ENCODE measurements at places on chromosomes 12 and 14.
A peak's percentile ranks its signal among the peaks of the same experiment; 100 is the strongest.

DNA sequence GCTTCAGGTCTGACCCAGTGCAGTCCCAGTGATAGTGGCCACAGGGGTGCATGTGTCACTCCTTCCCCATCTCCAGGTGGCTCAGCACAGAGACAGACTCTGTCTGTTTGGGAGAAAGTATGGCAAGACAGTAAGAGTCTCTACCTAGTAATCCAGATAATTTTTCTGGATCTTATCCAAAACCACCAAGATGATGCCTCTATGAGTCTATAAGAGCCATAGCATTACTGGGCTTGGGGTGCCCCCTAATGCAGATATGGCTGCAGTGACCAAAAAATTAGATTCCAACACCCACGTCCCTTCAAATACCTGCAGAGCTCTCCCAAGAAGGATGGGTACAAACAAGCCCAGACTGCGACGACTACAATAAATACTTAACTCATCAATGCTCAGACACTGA lies 123.8 kb downstream of the GRIP1 start:
- no peak for DNase-seq

GRCh38 chr14:53456931-53457330 lies 303.8 kb upstream of the DDHD1 start:
- DNase-seq = no peak

DNA sequence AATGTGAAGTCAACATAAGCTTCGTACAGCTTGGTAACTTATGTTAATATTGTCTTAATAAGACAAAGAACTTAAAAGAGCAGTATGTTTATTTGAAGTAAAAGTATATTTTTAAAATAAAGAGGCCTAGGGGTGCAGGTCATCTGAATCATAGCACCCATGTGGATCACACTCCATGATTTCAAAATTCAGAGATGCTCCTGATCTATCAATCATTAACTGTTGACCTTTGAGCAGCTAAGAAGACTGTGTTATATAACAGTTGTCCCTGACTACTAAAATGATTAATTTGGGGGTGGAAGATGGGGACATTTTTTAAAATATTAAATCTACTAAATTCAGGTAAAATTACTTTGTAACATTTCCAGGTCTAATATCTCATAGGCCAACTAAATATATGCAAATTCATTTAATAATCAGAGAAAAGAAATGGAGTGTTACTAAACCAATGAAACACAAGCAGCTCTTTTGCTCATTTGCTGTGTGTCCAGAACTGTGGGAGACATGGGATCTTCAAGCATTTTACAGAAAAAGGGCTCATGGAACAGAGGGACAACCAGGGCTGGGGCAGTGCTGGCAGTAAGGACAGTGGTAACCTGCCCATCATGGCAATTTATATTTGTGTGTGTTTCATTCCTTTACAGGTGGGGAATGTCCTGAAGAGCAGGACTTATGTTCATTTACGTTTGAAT lies 120.7 kb upstream of the PCED1B start:
- DNase-seq = no peak

DNA sequence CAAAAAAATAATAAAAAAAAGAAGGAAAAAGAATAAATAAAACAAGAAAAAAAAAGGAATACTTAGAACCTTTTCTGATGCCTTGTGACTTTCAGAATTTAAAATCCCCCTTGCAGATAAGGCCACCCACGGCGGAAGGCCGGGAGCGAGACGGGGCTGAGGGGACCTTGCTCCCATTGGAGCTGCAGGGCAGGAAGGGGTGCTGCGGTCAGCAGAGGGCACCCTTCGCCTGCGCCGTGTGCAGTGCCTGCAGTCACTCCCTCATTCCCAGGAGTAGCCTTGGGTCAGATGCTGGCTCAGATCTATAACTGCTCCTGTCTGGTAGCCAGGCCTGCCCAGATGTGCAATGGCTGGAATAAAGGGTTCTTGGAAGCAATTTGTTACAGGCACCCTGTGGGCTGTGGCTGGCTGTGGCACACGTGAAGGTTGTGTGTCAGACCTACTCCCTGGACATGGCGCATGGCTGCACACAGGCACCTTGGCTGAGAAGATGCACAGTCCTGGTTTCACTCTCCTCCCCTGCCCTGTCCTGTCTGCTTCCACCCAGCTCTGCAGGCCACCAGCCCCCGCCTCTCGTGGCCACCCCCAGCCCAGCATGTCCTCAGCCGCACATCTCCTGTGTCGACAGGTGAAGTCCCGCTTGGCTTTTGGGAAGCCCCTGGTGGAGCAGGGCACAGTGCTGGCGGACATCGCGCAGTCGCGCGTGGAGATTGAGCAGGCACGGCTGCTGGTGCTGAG lies 13.4 kb upstream of the ALDH2 start:
- DNase-seq = no peak

GRCh38 chr14:61582815-61583214 lies 112.5 kb upstream of the HIF1A start:
- DNase-seq = no peak

- no peak for DNase-seq
These were observed 58.1 kb downstream of the FGD4 start for GRCh38 chr12:32457251-32458025.

GRCh38 chr12:110819646-110820045 lies 27.1 kb upstream of the CCDC63 start:
- DNase-seq = no peak

DNA sequence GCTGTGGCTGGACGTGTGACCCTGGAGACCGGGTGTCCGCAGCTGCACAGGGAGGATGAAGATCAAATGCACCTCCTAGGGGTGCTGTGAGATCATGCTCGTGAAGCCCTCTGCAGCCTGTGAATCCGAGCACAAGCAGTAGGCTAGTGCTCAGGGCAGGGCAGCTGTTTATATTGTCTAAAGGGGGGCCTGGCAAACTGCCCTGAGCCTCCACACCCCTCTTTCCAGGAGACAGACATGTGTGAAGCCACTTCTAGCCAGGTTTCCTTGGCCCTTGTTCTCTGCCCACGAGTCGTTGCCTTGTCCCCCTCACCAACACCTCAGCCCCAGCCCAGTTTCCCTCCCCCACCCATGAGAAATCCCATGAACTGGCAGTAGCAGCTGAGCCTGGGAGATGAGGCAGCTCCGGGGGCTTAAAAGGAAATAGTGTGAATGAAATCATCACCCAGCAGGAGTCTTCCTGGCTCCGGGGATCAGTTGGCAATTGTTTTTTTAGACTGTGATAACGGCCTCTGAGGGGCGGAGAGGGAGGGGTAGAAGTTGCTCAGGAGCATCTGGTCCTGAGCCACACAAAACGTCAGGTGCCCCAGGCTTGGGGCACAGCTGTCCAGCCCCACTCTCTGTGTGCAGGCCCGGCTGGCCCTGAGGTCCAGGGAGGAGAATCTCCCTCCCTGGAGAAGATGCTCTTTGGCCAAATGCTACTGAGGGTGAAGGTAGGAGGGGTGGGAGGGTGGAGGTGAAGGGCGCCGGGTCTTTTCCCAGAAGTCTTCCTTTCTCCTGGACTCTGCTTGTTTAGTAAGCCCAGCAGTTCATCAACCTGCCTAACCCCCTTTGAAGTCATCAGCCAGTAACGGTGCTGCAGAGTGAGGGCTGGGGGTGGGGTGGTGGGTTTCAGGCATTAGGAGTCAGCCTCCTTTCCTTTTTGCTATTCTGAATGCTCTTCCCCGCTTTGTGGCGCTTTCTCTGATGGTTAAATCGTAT lies 4.0 kb downstream of the FGF6 start:
- DNase-seq = peak; percentile 50

DNA sequence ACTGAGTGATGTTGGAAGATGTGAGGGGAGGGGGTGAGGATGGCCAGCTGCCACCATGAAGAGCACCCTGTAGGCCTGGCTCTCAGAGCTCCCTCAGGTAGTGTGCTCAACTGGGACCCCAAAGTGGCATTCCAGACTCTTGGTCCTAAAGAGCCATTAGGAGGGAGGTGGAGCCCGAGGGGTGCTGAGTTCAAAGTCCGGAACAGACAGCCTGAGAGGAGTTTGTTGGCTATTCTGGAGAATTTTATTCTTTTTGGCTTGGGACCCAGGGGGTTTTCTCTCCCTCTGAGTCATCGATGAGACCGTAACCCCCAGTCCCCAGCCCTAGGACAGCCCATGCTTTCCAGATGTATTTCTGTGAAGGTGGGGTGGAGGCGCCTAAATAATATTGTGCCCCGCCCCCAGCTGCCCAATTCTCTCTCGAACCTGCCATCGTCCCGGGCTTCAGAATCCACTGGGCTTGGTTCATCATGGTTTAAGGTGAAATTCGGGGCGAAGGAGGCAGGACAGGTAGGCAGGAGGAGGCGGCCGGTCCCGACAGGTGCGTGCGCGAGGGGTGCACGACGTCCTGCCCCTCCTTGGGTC lies 690 bp upstream of the RBP5 start:
- DNase-seq = no peak

- no peak for DNase-seq
These were observed 280.4 kb downstream of the GALC start for GRCh38 chr14:87712396-87713090.

DNA sequence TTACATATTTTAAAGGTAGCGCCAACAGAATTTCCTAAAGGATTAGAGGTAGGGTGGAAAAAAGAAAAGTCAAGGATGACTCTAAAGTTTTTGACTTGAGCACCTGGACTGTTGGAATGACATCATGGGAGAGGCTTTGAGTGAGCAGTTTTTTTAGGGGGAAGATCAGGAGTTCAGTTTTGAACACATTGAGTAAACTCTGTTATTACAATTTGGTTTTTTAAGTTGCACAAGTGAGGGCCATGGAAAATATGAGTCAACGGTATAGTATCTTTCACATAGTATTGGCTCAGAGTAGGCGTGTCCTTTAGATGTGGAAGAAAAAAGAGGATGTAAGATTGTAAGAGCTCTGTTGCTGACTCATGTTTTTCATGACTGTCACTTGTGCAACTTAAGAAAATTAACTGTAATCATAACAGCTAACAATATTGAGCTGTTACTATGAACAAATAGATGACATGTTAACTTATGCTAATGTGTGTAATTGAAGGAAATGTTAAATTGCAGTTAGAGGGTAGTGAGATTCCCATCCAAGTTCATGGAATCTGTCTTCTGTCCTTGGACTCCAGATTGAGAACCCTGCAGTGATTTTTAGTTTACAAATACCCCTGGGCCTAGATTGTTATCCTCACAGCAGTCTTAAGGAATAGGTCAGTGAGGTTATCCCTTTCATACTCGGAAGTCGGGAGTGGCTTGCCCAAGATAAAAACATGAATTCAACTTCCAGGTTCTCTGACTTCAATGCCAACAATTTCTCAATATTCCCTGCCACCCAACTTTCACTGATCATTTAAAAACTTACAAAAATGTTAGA lies 48.2 kb upstream of the ATP2B1 start:
- DNase-seq = no peak

DNA sequence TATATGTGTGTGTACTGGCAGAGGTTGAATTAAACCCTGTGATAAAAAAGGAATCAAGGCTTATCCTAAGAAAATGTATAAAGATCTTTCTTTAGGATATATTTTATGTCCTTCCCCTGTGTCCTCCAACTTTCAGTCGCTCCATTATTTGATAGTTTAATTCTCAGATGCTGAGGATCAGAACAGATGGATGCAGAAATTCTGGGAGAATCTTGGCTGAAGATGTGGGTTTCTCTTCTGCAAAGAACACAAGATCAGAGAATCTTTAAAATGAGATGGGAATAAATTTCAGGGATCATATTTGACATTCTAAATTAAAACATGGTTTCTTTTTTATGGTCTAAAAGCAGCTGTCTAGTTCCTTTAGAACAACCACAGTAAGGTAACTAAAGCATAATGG lies 37.9 kb downstream of the LRFN5 start:
- no peak for DNase-seq

- no peak for DNase-seq
These were observed 5.6 kb downstream of the CABP1 start for GRCh38 chr12:120646044-120646443.

DNA sequence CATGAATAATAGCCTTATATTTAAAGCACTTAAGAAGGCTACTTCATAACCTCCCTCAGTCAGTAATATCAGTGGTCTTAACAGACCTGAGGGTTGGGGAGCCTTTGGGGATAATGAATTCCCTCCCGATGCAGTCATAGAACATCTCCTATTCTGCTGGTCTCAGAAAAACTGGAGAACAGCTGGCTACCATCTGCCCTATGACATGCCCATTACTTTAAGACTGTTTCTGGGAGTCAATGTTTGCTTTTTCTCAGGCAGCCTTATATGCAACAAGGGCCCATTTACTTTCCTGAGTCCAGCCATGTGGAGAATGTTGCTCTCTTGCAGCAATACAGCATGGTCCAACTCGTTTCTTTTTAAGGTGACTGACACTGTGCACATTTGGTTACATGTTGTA lies 161.7 kb upstream of the PARP11 start:
- DNase-seq = no peak

DNA sequence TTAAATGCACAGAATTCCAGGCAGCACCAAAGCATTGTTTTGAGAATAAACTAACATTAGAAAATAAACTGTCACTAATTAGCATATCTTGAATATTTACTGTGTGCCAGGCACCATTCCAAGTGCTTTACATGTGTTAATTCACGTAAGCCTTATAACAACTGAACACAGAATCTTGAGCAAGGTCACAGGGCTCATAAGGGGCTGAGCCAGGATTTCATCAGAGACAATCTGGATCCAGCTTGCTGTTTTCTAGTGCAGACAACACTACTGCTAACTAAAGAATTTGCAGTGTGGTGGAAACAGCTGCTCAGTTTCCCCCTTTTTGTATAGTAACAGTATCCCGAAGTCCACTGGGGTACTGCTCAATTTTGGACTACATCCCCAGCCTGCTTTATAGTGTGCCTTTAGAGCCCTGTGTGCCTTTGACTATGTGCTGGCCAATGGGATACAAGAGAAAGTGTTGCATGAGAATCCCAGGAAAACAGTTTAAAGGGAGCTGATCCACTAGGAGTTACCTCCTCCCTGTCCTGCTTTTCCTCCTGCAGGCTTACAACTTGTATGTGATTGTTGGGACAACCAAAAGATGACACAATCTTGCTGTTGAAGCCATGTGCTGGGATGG lies 36.0 kb upstream of the RMST start:
- no peak for DNase-seq

DNA sequence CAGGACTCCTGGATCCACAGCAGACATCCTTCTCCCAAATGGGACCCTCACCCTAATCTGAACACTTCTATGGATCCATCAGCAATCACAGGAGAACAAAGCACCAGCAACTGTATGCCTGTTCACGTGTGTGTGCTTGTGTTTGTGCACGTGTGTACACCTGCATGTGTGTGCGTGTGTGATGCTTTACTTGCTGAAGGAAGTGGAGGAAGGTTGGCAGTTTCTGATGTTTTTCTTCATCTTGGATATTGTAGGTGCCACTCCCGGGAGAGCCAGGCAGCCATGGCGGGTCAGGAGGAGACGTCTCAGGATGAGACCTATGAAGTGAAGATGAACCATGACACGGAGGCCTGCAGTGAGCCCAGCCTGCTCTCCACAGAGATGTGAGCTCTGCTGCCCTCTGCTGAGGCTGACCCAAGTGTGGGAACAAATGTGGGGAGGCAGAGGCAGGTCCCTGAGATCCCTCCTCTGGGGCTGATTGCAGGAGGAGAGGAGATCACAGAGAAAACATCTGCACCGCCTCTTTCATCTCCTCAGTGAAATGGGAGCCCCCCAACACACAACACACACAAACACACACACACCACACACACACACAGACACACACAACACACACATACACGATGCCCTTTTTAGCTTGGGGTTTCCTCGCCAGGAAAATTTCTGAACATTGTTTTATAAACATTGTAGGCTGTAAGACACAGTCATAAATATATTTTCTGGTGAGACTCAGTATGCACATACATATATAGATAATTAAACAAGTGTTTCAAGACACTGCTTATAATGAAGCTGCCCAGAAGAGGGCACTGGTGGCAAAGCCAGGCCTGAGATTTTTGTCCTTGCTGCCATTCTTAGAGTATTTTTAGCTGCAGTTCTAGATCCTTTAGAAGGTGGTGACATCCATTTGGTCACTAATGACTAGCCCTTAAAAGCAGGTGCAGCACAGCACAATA lies 112.2 kb upstream of the FKBP4 start:
- no peak for DNase-seq
